Head of caudate nucleus (tissue), 42 donors: ENCODE measurements at places on chromosomes 7 and 10.

DNA sequence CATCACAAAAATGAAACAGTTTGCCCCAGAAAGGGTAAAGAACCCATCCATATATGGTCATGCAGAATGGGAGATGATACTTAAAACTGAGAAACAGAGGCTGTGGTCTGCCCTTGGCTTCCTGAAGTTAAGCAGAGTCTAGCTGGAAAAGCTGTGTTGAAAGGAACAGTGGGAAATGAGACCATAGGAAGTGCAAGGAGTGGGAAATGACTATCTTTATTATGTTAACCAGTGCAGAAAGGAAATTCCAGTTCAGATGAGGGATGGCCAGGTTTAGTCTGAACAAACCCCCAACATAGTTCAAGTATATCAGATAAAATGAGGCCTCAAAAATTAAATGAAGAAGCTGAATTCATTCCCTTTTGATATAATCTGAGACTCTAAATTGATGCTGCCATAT, 112.2 kb upstream of the TARP start:
- DNase-seq = no peak

DNA sequence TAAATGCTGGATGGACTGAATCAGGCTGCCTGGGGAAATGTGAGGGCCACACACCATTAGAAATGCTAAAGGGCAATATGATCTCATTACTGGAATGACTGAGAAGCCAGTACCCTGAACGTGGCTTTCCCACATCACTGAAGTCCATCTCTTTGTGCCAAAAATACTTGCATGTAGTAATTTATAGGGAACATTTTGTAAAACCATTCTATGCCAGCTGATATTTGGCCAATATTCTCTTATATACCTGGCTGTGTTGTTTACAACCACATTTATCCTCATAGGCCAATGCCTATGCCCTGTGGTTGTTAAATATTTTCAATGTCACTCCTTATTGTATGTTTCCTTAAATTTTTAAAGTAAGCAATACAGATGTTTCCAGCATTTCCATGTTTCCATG, 111.6 kb downstream of the C10orf90 start:
- DNase-seq = no peak

- no peak for DNase-seq
These were observed 174.8 kb upstream of the PRPS1L1 start for GRCh38 chr7:18202315-18203045.

DNA sequence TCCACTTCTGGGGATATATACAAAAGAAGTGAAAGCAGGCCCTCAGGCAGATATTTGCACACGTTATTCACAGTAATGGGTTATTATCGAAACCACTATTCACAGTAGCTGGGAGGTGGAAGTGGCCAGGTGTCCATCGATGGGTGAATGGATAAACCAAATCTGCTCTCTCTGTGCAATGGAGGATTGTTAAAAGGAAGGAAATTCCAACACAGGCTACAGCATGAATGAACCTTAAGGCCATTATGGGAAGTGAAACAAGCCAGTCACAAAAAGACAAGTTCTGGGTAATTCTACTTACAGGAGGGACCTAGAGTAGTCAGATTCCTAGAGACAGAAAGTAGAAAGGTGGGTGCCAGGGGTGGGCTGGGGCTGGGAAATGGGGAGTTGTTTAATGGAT, 48.5 kb upstream of the BHLHA15 start:
- no peak for DNase-seq

DNA sequence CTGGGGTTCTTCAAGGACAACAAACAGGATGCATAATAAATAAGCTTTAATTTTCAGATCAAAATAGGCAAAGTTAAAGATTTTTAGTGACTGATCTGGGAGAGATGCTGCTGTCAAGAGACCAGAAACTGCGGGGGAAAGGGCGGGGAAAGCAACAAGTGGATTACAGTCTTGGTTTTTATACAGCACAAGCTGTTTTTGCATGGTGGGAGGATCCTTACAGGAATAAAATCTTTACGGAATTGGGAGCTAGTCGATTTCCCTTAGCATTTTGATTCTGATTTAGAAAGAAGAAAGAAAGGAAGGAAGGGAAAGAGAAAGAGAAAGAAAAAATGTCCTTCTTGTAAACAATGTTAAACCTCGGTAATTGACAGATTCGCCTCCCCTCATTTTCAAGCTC, 242.3 kb upstream of the SP8 start:
- DNase-seq = no peak

GRCh38 chr7:121016966-121017365, 28.5 kb downstream of the CPED1 start:
- DNase-seq = no peak

DNA sequence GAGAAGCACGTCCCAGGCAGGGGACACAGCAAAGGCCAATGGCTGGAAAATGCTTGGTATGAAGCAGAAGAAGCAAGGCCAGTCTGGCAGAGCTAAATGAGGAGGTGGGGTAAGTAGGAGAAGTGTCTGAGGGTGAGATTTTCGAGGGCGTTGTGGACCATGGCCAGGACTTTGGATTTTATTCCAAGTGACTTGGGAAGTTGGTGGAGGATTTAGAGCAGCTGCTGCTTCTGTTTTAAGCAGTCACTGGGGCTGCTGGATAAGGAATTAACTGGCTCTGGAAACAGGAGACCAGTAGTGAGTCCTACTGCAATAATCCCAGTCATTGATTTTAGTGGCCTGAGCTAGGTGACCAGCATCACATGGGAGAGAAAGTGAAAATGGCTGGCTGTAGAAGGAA, 67.6 kb upstream of the GSDME start:
- DNase-seq = no peak

GRCh38 chr10:34574353-34574934, 240.7 kb downstream of the PARD3 start:
- no peak for DNase-seq
